ENCODE measurements at places on chromosomes 2 and 18.
A peak's percentile ranks its signal among the peaks of the same experiment; 100 is the strongest.

DNA sequence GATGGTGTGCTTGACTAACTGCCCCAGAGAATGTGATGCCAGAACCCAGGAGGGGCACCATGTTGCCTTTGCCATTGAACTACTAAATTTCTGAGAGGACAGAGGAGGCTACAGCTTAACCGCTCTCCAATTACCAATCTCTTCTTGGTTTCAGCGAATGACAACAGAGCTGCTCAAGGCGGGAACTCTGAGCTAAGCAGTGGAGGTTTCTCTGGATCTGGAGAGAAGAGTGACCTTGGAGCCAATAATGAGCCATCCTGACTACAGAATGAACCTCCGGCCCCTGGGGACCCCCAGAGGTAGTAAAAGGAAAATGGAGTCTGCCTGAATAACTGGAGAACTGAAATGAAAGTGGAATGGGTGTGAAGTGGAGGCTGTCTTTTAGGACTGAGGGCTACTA, 53.2 kb downstream of the DIS3L2 start:
- DNase-seq: no peak

GRCh38 chr18:31684279-31685096, at the start of gene B4GALT6:
Gene B4GALT6 (minus strand): TSS chr18:31684581. CDS start chr18:31684426, 155 bp downstream.
- DNase-seq: no peak

DNA sequence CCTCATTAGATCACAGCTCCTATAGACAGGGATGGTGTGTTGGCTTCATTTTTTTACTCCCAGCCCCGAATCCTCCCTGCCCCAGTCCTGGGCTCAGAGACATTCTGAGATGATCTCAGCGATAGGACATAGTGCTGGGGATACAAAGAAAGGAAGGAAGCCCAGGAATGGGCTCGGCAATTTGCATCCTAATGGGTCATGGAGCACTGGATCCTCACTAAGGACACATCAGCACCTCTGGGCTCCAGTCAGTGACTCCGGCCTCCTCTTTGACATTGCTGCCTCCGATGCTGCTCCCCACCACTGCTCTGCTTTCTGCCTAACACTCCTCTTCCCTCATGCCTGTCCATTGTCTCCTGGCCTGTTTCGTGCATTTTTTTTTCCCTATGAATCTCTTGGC, 489.1 kb downstream of the STK39 start:
- no peak for DNase-seq

DNA sequence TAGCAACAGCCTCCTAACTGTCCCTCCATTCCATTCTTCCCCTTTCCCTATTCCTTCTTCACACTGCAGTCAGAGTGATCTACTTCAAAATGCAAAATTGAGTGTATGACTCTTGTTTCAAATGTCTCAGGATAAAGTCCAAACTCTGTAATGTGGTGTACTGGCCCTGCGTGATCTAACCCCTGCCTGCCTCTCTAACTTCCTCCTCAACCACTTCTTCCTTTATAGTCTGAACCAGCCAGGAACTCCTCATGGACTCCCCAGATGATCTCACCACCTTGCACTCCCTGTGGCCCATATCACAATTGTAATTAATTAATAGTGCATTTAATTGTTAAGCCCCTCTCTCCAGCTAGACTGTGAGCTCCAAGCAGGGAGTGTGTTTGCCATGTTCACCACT, 3.1 kb upstream of the B3GNT2 start:
- no peak for DNase-seq

GRCh38 chr18:9364242-9364641, 29.7 kb downstream of the TWSG1 start:
- no peak for DNase-seq

- DNase-seq: no peak
Measured at GRCh38 chr2:217475101-217475500, 527.7 kb downstream of the TNS1 start.

DNA sequence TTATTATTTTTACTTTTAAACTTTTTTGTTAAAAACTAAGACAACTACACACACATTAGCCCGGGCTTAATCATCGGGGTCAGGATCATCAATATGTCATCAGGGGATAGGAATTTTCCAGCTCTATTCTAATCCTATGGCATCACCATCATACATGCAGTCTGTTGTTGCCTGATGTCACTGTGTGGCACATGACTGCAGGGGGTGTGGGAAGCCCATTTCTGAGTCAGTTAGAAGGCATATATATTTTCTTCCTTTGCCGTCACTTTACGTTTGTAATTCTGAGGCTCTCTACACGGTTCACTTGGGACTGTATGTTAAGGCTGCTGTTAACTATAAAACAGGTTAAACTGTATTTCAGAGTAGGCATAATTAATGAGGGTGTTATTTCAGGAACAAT, 144.4 kb upstream of the ITGA6 start:
- DNase-seq: no peak

GRCh38 chr18:42773870-42774269, 341.6 kb downstream of the RIT2 start:
- no peak for DNase-seq

- DNase-seq: no peak
Measured at GRCh38 chr2:112820343-112820742, 16.2 kb downstream of the IL1B start.

- no peak for DNase-seq
Measured at GRCh38 chr2:207055257-207055656, 110.5 kb downstream of the KLF7 start.

DNA sequence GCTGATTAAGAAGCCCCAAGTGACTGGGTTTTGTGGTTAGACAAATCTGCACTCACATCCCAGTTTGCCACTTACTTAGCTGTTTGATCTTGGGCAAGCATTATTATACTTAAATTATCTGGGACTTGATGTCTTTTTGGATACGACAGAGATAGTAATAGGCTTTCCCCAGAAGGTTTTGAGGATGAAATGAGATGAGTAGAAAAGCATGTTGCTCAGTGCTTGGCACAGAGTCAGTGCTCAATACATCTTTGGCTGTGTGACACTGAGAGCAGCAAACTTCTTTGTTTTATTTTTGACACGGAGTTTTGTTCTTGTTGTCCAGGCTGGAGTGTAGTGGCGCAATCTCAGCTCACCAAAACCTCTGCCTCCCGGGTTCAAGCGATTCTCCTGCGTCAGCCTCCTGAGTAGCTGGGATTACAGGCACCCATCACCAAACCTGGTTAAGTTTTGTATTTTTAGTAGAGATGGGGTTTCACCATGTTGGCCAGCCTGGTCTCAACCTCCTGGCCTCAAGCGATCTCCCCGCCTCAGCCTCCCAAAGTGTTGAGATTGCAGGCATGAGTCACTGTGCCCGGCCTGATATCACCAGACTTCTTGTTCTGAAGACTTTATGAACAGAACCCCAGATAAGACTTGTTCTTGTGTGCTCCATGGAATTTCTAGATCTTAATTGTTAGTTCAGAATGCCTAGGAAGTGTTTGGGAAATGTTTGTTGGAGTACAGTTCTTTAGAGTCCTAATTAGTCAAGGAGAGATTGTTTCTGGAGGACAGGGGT, 521.2 kb downstream of the SLC4A3 start:
- DNase-seq: no peak

- DNase-seq: no peak
Measured at GRCh38 chr18:55069497-55069896, 110.2 kb upstream of the CCDC68 start.

GRCh38 chr2:203225423-203226039, 13.3 kb upstream of the CYP20A1 start:
- peak; percentile 2 for DNase-seq

DNA sequence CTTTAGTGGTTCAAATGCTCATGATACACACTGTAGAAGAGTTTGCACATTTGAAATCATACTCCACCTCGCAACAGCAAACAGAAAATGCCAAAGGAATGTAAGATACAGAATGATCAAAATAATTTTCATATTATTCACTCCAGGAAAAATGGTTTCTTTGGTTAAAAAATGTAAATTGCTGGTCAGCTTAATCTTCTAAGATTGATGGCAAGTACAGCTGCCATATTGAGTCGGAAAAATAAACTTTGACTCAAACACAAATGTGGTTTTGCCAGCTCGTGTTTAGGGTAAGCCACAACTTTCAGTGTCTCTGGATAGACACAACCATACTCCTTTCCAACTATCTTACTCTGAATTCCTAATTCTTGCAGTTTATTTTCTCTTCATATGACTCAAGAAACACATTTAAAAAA, 154.9 kb upstream of the SMIM21 start:
- no peak for DNase-seq

GRCh38 chr2:36545871-36546416, 52.0 kb downstream of the FEZ2 start:
- DNase-seq: no peak

GRCh38 chr2:16302431-16303272, 362.3 kb downstream of the MYCN start:
- no peak for DNase-seq

- DNase-seq: no peak
Measured at GRCh38 chr2:236568068-236568921, 1.3 kb upstream of the ACKR3 start.

GRCh38 chr2:159933727-159934049, 128.7 kb downstream of the PLA2R1 start:
- peak; percentile 21 for DNase-seq

GRCh38 chr2:60459851-60460250, 93.6 kb downstream of the BCL11A start:
- DNase-seq: no peak

DNA sequence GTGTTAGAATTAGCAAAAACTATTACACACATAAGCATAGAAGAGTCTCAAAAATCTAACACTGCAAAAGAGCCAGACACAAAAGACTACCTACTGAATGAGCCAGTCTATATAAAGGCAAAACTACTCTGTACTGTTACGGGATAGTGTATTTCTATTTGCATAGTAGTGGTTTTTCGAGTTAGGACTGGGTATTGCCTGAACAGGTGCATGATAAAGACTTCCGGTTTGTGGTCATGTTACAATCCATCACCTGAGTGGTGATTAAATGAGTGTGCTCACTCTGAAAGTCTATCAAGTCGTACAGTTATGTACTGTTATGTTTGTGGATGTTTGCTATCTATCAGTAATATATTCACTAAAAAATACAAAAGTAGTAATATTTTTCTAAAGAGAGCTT, 523.3 kb upstream of the SYT4 start:
- DNase-seq: no peak

- DNase-seq: no peak
Measured at GRCh38 chr2:99777656-99778290, 288.0 kb upstream of the REV1 start.

DNA sequence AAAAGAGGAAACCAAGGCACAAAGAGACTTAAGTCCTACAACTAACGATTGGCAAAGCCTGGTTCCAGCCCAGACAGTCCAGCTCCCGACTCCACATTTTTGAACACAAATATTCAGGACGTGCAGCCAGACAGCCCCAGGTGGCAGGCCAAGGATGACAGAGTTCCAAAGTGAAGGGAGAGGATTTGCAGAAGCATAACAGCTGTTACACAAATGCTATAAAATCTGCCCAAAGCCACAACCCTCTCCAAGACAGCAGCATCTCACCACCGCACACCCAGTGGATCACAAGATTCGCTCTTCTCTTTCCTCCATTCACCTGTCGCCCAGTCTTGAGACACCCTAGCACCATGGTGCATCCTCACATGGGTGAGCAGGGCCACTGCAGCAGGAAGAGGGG, 227.1 kb upstream of the ID2 start:
- no peak for DNase-seq

DNA sequence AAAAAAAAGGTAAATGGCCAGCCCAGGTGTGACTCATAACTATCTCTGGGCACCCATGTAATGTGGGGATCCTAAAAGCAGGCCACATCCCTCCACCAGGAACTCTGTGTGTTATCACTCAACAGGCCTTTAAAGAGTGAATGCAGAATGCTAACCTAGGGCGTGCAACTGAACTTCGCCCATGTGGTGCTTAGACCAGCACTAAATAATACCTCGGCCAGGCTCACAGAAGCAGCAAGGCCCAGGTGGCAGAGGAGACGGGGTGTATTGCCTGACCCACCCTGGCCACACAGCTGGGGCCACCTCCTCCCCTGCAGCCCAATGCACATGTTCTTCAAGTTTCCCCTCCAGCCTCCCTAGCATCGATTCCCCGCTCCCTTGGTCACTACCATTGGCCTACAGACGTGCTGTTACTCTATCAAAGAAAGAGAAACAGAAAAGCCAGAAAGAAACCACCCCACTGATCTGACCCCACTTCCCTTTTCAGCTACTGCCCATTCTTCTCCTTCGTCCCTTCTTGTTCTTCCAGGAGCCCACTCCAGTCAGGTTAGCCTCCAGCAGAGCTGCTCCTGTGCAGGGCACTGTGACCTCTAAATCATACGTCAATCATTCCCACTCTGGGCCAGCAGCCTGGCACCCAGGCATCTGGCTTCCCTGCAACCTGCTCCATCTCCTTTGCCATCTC, 22.0 kb downstream of the FAM178B start:
- DNase-seq: no peak

GRCh38 chr2:136375017-136375901, 257.3 kb upstream of the CXCR4 start:
- DNase-seq: no peak

- peak; percentile 67 for DNase-seq
Measured at GRCh38 chr2:27074738-27075565, 3.5 kb upstream of the EMILIN1 start.

GRCh38 chr2:120825370-120826259, 89.9 kb downstream of the GLI2 start:
- peak; percentile 72 for DNase-seq

- no peak for DNase-seq
Measured at GRCh38 chr18:26771524-26771923, 94.0 kb downstream of the AQP4 start.

- no peak for DNase-seq
Measured at GRCh38 chr2:35503738-35504199, 851.8 kb upstream of the CRIM1 start.

GRCh38 chr2:102764083-102764482, 2.3 kb downstream of the TMEM182 start:
- no peak for DNase-seq

DNA sequence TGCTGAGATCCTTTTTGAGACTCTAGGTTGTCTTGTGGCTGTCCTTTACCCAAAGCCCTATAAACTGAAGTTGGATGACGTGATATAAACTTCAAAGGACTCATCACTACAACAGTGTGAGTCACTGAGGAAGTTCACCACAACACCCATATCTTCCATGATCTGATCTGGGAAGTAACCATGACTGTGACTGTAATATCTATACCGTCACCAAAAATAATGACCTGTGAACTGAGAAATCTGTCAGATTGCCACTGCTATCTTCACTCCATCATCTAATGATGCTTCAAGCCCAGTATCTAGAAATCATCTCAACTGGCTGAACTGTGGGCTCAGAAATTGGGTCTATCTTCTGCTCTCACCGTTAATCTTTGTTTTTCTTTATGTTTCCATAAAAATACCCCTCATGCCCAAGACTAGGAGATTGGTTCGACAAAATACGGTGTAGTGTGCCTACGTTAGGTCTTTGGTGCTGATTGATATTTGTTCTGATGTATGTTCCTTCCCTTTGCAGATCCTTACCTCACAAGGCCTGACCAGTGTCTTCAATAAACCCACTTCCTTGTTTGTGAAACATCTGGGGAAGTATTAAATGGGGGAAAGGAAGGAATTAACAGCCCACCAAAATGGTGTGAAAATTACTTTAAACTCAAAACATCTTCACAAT, 78.2 kb downstream of the MYL12B start:
- DNase-seq: no peak

GRCh38 chr2:169065422-169065821, 3.9 kb upstream of the DHRS9 start:
- DNase-seq: no peak

Measured in NCI-H446 (cell line).